ENCODE measurements at places on chromosomes 12 and 14.

- DNase-seq: no peak
Measured at GRCh38 chr14:33840797-33841196, 110.1 kb downstream of the EGLN3 start.

- DNase-seq: no peak
Measured at GRCh38 chr12:122040579-122041386, 19.1 kb downstream of the BCL7A start.

DNA sequence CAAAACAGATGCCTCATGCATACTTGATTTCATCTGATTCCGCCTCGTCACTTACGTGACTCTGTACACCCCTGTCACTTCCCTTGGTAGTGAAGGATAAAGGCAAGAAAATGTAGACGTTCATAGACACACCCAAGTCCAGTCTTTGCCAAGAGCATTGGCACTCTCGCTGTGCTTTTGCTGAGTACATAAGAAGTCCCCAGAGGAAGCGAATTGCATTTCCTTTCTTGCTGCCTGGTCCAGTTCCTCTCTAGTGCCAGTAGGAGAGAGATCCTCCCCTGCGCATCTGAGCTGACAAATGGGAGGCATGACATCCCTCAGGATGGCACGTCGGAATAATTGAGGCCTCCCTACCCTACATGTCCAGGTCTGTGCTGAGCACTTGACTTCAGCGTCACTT is 21.3 kb upstream of the RIN3 start:
- DNase-seq: no peak

DNA sequence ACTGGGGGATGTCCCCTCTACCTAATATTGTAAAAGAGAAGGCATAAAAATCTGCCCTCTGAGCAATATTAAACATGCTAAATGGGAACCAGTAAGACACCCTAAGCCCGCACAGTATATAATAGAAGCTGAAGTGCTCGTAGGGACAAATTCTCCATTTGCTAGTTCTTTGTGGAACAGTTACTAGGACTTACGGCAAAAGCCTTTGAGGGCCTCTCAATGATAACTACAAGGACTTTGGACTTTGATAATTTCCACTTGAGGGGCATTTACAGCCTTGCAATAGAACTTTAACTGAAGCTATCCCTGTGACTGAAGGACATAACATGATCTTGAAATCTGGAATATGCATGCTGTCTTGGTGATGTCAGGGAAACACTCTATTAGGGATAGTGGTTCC is 111.5 kb upstream of the IFNG-AS1 start:
- no peak for DNase-seq

GRCh38 chr12:75481774-75482173 is 1.2 kb downstream of the GLIPR1 start:
- no peak for DNase-seq

DNA sequence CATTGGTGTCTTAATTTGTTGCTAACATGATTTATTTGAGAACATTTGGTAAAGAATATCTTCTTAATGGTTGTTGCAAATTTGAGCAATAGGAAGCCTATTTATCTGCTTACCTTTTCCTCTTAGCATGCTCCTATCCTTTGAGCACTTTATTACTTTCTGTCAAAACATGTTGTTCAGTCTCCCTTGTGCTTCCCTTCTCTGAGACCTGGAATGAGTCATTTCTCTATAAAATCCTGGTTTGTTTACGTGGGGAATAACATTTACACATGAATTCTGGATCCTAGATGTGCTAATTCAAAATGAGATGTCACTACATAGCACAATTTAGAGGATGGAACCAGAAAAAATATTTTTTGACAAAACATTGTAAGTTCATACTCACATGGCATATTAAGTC is 844.0 kb upstream of the LRFN5 start:
- DNase-seq: no peak

DNA sequence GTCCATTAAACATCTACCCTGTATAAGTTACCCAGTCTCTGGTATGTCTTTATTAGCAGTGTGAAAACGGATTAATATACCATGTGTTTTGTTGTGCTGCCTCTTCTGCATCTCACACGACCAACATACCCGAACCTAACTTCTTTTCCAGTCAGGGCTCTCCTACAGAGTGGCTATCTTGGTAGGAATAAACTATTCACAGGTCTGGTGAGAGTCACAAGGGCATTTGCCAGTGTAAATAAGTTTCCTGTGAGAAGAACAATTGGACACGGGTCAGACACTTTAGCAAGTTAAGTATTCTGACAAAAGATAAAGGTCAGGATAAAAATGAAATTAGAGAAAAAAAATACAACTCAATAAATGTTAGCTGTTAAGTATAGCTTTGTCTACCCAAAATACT is 60.9 kb downstream of the MYF5 start:
- DNase-seq: no peak

DNA sequence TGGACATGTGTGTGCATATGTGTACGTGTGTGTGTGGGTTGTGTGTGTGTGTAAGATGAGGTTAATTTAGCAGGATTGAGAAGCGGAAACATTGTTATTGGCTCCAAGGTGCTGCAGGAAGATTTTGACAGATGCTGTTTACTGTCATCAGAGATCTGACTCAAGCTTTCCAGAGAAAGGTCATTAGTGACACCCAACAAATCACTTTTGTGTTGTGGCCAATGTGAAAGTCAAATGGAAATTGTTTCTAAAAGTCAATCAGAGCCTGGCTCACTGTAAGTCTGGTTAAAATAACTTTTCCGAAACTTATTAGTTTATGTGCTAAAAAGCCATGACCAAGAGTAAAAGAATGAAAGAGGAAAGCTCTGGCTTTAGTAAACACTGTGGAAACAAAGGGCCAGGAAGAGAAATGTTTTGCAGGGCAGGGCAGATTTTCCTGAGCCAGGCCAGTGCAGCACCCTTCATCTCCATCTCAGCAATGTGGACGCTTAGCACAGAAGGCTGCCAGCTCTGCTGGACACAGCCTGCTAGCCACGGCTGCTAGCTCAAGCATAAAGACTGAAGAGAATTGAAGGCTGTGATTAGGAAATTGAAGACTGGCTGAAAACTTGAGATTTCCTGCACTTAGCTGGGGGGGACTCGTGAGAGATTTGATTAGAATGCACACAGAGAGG is 235.8 kb downstream of the NEDD1 start:
- DNase-seq: no peak

DNA sequence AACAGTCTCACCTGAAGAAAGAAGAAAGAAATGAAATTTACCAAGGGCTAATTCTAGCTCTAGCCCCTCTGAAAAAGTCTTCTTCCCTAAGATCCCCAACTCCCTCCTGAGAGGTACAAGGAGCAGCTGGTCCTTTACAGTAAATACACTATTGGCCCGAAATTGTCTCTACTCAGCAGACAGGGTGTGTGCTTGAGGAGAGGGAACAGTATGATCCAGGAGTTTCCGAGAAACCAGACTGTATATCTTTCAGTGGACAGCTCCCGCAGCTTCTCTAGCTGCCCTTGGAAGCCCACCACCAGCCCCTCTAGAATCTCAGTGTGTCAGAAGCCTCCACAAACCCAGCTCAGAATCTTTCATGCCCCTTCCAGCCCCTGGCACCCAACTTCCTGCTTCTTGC is 8.1 kb downstream of the GPR84 start:
- no peak for DNase-seq

DNA sequence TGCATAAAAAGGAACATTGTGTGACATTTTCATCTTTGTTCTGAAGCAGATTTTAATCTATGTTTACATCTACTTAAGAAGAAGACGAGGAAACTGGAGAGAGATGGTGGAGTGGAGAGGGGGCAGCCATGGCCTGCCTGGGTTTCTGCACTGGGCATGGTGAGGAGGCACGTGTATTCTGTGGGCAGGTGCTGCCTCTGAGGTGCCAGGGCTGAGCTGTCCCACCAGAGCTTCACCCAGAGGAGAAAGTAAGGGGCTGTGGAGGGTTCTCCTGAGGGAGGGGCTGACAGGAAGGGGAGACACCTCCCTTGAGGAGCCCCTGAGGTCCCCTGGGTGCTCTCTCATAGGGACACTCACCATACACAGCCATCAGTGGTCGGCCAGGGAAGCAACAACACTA is 372.4 kb upstream of the OR4E1 start:
- DNase-seq: no peak

DNA sequence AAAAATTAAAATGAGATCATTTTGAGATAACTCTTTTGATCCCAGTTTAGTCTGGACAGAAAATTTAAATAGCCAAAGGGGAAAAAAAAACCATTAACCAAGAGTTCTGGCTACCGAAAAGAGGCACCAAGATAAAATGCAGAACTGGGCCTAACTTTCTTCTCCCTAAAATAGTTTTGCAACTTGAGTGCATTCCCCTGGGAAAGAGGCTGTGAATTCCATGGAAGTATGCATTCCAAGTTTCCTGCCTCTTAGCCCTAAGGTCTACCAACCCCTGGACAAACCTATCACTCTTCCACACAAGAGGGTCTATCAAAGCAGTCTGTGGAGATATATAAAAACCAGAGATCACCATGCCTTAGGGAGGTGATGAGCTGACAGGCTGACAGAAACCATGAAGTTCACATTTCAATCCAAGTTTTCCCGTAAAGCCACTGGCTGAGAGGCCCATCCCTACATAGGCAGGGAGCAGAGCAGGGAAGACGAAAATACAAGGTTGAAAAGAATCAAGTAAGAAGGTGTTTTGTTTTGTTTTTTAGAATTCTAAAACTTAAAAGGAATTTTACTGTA is 33.8 kb downstream of the DCP1B start:
- DNase-seq: no peak

DNA sequence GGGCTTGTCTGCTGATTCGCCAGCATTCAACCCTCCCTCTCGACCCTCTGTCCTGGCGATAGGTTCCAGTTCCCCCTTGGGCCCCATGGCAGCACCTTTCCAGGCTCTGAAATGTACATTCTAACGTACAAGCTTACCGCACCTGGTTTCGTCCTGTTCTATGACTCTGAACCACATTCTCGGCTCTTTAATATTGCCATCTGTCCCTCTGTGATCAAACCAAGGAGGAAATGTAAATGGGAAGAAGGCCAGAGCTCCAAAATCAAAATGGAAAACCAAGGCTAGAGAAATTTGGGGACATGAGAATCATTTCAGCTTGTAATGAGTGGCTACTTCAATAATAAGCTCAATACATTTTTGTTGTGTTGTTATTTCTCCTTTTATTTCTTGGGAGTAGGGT is 117.2 kb downstream of the TTC7B start:
- no peak for DNase-seq

GRCh38 chr12:96822641-96823040 is 84.4 kb upstream of the NEDD1 start:
- no peak for DNase-seq

GRCh38 chr12:127260531-127260930 is 1006.4 kb upstream of the TMEM132C start:
- DNase-seq: no peak

DNA sequence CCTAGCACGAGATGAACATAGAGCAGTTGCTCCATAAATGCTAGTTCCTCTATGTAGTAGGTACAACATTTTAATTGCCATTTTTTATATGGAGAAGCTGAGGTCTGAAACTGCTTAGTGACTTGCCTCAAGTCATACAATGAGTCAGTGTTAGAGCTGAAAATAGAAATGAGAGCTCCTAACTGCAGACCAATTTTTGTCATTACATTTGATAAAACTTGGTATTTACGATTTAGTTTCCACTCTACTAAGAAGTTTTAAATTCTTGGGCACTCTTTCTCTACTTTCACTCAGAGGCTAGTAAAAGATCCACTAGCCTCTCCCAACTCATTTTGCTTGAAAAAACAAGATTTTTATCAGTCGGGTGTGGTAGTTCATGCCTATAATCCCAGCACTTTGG is 8.1 kb upstream of the TMED10 start:
- DNase-seq: no peak

GRCh38 chr12:12979731-12980259 is 20.3 kb downstream of the HEBP1 start:
- DNase-seq: no peak

DNA sequence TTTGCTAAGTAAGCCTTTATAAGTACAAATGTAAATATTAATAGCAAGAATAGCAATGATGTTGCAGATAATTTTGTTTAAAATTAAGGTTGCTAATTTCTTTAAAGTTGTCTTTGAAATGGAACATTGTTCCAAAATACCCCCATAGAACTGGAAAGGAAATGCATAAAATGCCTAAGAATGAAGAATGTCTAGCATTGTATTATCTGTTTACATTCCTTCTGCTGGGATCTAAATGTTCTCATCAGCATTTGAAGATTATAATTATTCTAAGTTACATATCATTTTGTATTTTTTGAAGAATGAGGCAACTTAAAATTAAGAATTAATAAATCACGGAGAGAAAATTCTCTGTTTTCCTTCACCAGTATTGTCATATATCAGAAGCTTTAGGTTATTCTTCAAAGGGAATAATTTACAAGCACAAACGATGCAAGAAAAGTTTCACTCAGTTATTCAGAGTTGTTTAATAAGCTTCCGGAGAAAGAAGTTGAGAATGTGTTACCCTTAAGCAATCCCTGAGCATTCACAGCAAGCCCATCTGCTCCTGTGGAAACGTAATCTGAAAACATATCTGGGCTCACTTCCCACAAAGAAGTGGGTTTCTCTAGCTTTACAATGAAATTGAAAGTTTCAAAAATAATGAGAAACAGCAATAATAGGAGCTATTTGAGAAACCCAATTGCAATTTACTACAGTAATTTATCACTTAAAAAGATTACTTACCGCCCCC is 21.3 kb downstream of the SLC6A15 start:
- DNase-seq: no peak

DNA sequence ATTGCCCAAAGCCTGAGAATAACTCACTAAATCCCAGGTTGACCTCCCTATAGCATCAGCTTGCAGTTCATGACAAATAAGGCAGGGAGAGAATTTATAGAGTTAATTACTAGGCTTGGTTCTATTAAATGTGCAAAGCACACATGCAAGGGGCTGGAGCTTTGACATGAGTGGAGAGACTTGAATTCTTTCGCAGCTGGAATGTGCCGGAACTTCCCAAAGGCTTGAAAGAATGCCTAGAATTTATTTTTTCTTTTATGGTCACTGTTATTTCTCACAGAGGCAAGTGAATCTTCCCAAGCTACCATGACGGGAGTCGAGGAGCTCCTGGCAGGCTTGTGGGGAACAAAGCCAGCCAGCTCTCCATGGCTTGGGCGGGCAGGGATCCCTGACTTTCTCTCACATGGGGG is 95.5 kb upstream of the USP44 start:
- no peak for DNase-seq

- no peak for DNase-seq
Measured at GRCh38 chr12:38785381-38785780, 120.0 kb downstream of the CPNE8 start.

DNA sequence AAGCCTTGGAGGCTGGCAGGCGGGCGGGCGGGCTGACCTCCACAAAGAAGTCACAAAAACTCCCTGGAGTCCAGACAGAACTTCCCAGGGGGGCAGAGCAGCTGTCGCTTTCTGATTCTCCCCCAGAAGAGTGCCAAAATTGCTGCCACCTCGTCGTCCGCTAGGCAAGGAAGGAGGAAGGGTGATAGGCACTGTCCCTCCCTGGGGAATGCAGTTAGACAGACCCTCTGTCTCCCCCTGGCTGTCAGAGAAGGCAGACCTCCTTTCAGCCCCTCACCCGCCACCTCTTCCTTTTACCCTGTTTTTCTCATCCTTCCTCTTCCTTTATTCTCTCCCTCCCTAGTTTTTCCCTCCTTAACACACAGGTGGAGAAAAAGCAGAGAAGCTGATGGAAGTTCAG is 18.7 kb downstream of the GRIN2B start:
- DNase-seq: no peak

All from NCI-H2081 (cell line).